ENCODE measurements at places on chromosomes 7 and 10.

- no peak for DNase-seq
These were observed 55.9 kb downstream of the CREB3L2 start for GRCh38 chr7:137946011-137946410.

- no peak for DNase-seq
These were observed 68.1 kb downstream of the WAC start for GRCh38 chr10:28601012-28601411.

DNA sequence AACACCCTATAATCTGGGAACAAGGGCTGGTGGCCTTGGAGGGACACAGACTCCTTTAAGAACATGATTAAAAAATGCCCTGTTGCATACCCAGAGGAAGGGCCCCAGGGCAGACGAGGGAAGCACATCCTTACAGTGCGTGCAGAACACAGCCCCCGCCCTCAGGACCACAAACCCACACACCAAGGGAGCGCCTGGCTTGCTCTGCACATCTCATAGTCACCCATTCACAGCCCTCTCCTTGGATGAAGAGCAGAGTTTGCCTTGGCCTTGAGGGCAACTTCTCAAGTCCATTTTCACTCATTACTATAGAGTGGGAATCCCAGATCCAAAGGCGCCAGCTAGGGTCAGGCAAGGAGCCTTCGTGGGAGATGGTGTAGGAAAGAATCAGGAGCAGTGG, 6.3 kb upstream of the VSIR start:
- DNase-seq, result no peak

- no peak for DNase-seq
These were observed 91.6 kb downstream of the MICALL2 start for GRCh38 chr7:1367501-1368183.

- DNase-seq, result no peak
These were observed 69.6 kb upstream of the MDFIC start for GRCh38 chr7:114852293-114852692.

GRCh38 chr10:42983591-42983990, 93.3 kb upstream of the RET start:
- no peak for DNase-seq

DNA sequence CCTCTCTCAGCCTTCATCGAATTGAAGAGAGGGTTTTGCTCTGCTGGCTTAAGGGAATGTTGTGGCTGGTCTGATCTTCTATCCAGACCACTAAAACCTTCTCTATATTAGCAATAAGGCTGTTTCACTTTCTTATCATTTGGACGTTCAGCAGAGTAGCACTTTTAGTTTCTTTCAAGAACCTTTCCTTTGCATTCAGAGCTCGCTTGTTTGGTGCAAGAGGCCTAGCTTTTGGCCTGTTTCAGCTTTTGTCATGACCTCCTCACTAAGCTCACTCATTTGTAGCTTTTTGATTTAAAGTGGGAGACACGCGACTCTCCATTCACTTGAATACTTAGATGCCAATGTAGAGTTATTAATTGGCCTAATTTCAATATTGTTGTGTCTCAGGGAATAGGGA, 3.9 kb downstream of the MPP7 start:
- no peak for DNase-seq

DNA sequence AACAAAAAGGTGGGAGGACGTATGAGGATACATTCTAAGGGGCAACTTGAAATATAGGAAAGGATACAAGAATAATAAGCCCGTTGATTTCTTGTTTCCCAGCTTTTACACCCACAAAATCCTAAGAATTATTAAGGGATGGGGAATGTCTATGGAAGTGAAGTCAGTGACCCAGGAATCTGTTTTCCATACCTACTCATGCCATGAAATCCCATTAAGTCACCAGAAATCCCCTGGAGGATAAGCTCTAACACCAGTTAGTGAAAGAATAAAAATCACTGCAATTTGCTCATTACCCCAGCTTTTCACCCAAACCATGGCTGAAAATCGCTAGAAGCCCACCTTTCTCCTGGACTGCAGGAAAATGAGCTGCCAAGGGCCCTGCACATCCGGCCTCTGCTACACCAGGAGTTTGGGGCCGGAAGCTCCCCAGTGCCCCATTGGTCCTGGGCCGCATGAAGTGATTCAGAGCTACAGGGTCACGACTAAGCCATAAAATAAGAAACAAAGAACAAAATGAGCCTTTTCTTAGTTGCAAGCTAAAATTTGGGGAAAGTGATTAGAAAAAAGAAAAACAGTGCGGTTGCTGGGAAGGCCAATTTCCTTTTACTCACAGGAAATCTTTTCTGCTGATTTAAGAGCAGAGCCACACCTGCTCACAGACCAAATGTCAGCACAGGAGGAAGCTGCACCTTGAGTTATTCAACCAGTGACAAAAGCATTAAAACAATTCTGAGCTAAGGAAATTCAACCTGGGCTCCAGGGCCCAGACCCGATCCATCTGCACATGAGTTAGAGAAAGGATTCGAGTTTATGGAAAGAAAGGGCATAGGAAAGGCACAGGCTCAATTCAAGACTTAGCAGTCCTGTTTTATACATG, 40.3 kb downstream of the HIPK2 start:
- no peak for DNase-seq

GRCh38 chr7:151379193-151379520, 30.7 kb downstream of the WDR86 start:
- DNase-seq, result no peak

- no peak for DNase-seq
These were observed 54.5 kb upstream of the FAM180A start for GRCh38 chr7:135803143-135803542.

GRCh38 chr10:78278058-78278404, 244.4 kb downstream of the RPS24 start:
- DNase-seq, result no peak

GRCh38 chr7:7639421-7639820, 1.1 kb upstream of the UMAD1 start:
- no peak for DNase-seq

- no peak for DNase-seq
These were observed 23.6 kb downstream of the FAM3C start for GRCh38 chr7:121372376-121373010.

DNA sequence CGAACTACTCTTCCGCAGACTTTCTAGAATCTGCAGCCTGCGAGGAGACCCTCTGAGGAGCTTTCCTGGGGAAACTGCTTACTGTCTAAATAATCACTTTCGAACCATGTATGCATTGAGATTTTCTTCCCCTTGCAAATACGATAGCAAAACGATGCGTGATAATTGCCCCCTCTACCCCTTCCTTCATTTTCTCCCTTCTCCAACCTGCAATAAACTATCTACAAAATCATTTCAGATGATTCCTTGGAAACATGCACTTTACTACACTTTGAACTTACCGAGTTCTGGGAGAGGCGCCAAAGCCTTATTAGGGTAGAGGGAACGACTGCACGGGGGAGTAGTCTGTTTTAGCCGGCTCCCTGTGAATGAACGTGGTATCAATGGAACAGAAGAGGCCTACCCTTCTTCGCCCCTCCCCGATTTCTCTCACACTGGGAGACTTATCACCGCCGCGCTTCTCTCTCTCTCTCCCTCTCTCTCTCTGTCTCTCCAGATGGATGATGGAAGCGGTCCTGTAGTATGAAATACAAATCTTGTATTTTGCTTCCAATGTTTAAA, at the start of gene FGFBP3:
Gene FGFBP3 (minus strand): TSS at position 370 of the 561 bp plus-strand sequence. CDS start 517 bp downstream, outside the sequence.
- no peak for DNase-seq

DNA sequence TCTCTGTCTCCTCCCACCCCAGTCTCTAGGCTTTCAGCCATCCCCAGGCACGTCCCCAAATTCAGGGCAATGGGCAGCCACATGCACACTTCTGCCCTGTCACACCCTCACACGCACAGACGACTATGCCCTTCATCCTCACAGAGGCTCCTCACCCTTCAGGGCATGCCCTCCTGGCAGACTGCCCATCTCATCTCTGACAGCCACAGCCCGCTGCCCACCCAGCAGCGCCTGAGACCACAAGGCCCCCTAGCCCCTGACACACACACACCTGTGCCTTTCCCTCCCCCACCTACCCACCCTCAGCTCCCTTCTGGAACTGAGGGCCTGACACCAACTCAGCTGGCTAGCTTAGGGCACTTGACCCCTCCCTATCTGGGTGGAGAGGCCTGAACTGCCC, 23.0 kb upstream of the SLC29A3 start:
- no peak for DNase-seq

DNA sequence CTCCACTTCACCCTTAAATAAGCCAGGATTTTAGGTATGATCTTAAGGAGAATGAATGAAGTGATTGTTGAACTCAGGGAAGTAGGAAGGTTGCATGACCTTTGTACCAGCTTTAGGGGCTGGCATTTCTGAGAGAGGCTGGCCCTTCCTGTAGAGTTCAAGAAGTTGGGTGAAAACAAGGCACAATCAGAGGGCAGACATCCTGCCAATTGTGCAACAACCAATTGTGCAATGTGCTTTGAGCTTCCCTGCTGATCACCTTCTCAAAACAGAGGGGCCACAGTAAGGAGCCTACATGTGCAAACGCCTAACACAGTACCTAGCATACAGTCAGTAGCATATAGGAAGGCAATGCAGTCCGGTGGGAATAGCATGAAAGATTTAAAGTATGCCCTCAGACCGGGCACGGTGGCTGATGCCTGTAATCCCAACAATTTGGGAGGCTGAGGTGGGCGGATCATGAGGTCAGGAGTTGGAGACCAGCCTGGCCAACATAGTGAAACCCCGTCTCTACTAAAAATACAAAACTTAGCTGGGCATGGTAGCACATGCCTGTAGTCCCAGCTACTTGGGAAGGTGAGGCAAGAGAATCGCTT, 5.4 kb downstream of the CPVL start:
- DNase-seq, result no peak

GRCh38 chr7:148626828-148627227, 36.3 kb downstream of the C7orf33 start:
- no peak for DNase-seq

DNA sequence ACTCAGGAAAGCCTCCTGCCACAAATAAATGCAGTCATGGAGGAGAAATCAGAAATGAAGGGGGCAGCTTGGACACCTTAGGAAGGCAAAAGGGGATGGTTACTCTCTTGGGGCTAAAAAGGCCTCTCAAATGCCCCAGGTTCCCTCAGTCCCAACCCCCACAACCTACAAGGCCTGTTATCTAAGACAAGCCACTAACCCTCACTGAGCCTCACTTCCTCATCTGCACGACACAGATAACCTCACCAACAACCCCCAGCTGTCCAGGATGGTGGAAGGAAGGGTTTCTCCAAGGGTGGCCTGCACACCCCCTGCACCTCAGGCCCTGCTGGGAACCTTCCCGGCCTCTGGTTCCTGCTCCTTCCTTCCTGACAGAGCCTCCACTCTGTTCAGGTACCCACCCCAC, 29.2 kb downstream of the SORBS1 start:
- no peak for DNase-seq

GRCh38 chr10:92886334-92886961, 38.1 kb downstream of the EXOC6 start:
- DNase-seq, result no peak

- DNase-seq, result no peak
These were observed 275.6 kb upstream of the FOXK1 start for GRCh38 chr7:4406288-4407058.

DNA sequence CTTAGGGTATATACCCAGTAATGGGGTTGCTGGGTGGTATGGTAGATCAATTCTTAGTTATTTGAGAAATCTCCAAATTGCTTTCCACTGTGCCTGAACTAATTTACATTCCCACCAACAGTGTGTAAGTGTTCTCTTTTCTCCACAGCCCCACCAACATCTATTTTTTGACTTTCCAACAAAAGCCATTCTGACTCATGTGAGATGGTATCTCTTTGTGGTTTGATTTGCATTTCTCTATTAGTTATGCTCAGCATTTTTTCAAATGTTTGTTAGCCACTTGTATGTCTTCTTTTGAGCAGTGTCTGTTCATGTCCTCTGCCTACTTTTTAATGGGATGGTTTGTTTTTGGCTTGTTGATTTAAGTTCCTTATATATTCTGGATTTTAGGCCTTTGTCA, 66.4 kb downstream of the MGAM2 start:
- DNase-seq, result no peak

GRCh38 chr10:68330852-68331454, 911 bp upstream of the HNRNPH3 start:
- DNase-seq, result no peak

DNA sequence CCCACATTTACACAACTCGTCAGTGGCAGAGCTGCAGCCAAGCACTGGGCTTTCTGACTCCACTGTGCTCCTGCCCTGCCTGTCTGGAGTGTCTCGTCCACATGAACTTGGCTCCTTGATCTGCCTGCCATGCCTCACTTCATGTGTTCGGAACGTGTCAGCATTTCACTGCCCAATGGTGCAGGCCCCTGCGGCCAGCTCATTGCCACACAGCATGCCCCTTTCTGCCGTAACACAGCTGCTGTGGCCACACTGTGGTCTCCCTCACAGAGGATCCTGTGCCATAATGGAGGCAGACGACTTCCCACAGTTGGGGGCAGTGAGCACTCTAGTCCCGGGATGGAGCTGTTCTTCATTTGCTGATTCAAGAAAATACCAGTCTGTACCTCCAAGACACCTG, 94.2 kb upstream of the GJD4 start:
- DNase-seq, result no peak

DNA sequence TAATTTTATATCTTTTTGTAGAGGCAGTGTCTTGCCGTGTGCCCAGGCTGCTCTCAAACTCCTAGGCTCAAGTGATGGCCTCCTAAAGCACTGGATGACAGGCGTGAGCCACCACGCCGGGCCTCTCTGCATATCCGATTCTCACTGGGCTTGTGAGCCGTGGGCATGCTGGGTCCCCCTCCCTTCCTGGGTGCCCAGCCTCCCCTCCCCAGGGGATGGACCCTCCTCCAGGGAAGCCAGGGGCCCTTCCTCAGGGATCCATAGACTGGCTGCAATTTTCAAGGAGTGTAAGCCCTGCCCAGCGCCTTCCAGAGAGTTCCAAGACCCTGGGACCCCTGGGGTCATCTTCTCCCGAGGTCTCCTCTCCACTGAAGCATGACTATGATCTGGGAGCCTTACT, 23.7 kb upstream of the ELFN1 start:
- no peak for DNase-seq

- no peak for DNase-seq
These were observed 128.9 kb upstream of the NPS start for GRCh38 chr10:127420138-127420684.

DNA sequence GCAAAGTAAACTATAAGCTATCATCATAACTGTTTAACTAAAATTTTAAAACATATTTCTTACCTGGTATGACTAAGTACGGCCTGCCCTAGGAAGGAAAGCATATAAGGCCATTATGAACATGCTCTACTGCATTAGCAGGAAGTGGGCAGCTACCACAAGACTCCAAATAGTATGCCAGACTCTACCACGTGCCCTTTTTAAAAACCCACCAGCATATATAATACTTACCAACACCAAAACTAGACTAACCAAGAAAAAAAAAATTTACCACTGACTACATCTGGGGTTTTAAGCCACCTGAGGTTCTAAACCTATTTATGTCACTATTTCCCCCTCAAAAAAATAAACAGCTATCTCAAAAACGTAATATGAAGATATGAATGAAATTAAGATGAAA, 30.1 kb downstream of the NUDCD3 start:
- no peak for DNase-seq
